ENCODE measurements at places on chromosomes 16 and 17. TPM values are rescaled to one million over a fixed set of nuclear protein-coding genes. Genes with fewer than 3 reads are reported as not detected.

DNA sequence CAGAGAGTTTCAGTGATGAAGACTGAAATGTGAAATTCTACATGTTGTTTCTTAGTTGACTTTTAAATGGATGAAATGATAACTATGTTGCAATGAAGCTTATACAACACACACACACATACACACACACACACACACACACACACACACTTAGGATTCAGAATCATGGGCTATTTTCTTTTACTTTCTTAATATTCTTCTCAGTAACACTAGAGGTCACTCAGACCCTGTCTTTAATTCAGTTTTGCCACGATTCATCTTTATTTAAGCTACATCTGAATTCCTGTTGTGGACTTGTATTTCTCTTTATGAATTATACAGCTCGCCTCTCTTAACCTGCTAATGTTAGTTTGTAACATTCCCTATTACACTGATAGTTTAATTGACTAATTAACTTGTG is 109.6 kb upstream of the GOT2 start:
- H3K27ac ChIP-seq: no peak overlapping the region
- no peaks in the 10 kb centered on the region for H3K4me1 ChIP-seq
- no peaks in the 10 kb centered on the region for H3K27me3 ChIP-seq
- DNase-seq: peak; percentile 12

MEAK7 gene
- total RNA-seq: 8.5 TPM

GRCh38 chr16:66020046-66020445 is 346.4 kb upstream of the CDH5 start:
- no peaks in the 10 kb centered on the region for H3K36me3 ChIP-seq
- no peak overlapping the region for H3K27ac ChIP-seq
- no peak for DNase-seq
- H3K4me1 ChIP-seq: no peaks in the 10 kb centered on the region
- no peak overlapping the region for H3K4me3 ChIP-seq
- no peaks in the 10 kb centered on the region for H3K27me3 ChIP-seq

DNA sequence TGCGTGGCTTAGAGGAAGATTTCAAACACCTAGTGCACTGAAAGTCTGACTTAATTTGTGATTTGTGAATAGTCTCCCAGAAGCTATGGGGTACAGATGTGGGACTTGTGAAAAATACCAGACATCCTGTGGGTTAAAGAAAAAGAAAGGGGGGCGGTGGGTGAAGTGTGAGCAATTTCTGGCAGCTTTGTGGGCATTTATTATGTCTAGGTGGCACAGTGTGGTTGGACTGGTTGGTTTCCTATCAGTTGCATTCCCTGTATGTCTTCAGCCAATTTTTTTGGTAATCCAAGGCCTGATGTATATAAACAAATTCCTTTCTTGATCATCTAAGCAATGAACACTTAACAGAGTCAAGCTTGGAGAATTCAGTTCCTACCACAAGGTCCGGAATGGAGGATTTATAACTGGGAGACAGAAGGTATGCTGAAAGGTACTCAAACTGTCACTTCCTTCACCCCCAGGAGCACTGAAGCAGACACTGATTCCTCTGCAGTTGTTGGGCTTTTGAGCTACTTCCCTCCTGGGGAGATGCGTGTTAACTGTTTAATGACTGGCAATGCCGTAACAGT is 211.6 kb downstream of the WWOX start:
- no peaks in the 10 kb centered on the region for H3K27me3 ChIP-seq
- H3K4me3 ChIP-seq: no peak overlapping the region
- H3K27ac ChIP-seq: no peak overlapping the region
- DNase-seq: no peak

CETP gene
- 0.77 TPM for total RNA-seq

- H3K27me3 ChIP-seq: no peaks in the 10 kb centered on the region
- no peak overlapping the region for H3K4me3 ChIP-seq
- H3K27ac ChIP-seq: no peak overlapping the region
These were observed 113.8 kb upstream of the TNRC6C start for GRCh38 chr17:77844681-77845080.

GRCh38 chr17:28327709-28328108 is 7.6 kb downstream of the IFT20 start:
- H3K4me3 ChIP-seq: no peak overlapping the region
- H3K36me3 ChIP-seq: peaks cover 11% of the 10 kb centered on the region
- peak overlapping the region; percentile 23 for H3K27ac ChIP-seq
- DNase-seq: no peak
- H3K4me1 ChIP-seq: peaks cover 6% of the 10 kb centered on the region

GRCh38 chr17:13646411-13646810 is 44.7 kb upstream of the HS3ST3A1 start:
- DNase-seq: no peak
- H3K4me3 ChIP-seq: no peak overlapping the region
- no peaks in the 10 kb centered on the region for H3K36me3 ChIP-seq
- H3K27ac ChIP-seq: no peak overlapping the region

RSL1D1 gene
- 195 TPM for total RNA-seq

Data from GM12878 (cell line).